ENCODE measurements at places on chromosomes 6 and 20.

GRCh38 chr6:1600764-1601157 is 9.0 kb upstream of the FOXC1 start:
- no peak for DNase-seq

- no peak for DNase-seq
Measured at GRCh38 chr20:61972636-61973508, 92.8 kb downstream of the TAF4 start.

- no peak for DNase-seq
Measured at GRCh38 chr6:136351518-136352110, 62.0 kb upstream of the BCLAF1 start.

DNA sequence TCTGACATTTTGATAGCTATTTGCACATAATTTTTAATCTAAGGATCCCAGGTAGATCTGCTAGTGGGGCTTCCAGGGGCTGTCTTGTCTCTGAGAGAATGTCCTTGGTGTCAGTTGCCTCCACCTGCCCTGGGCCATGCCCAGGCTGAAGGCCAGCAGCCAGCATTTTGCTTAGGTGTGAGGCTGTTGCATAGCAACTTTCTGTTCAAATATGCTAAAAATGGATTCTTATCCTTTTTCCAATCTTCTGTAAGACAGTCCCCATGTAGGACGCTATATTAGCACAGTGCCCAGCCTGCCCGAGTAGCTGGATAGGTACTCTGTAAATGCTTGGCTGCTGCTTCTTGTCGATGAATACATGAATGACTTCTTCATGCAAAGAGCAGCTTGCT is 62.5 kb upstream of the CITED2 start:
- no peak for DNase-seq

GRCh38 chr6:148565930-148566663 is 180.7 kb upstream of the UST start:
- no peak for DNase-seq

- no peak for DNase-seq
Measured at GRCh38 chr6:136086686-136087085, 163.4 kb downstream of the MTFR2 start.

Measured in activated CD8-positive, alpha-beta memory T cell treated with anti-CD3 and anti-CD28 coated beads for 4 hours (primary cell).